ENCODE measurements at places on chromosomes 11 and 22.

GRCh38 chr22:31170971-31171370 lies 11.0 kb downstream of the RNF185 start:
- DNase-seq, result no peak

GRCh38 chr11:83409891-83410290 lies 123.7 kb upstream of the CCDC90B start:
- DNase-seq, result no peak

- DNase-seq, result no peak
Measured at GRCh38 chr22:41638748-41639147, 17.7 kb downstream of the XRCC6 start.

- DNase-seq, result no peak
Measured at GRCh38 chr22:32829451-32829851, 27.9 kb downstream of the TIMP3 start.

DNA sequence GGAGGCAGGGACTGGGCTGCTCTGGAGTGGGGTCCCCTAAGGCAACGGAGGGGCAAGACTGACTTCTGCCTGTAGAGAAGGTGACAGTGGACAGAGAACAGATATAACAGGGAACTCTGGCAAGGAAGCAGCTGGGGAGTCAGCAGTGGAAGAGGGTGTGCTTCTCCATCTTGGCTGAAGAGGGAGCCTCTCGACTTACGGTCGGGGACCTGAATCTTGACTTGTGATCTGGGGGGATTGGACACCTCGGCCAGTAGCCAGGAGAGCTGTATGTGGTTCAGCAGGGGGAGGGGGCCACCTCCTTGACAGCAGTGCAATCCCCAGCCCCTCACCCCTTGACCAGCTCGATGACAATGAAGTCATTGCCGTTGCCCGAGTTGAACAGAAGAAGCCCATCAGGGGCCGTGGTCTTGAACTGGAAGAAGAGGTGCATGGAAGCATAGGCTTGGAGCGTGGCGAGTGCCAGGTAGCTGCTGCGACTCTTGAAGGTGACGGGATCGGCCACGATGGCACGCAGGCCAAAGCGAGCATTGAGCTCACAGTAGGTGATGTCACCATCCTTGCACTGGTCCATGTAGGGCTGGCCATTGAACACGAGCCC lies 60.0 kb downstream of the SLC22A12 start:
- DNase-seq, result no peak

DNA sequence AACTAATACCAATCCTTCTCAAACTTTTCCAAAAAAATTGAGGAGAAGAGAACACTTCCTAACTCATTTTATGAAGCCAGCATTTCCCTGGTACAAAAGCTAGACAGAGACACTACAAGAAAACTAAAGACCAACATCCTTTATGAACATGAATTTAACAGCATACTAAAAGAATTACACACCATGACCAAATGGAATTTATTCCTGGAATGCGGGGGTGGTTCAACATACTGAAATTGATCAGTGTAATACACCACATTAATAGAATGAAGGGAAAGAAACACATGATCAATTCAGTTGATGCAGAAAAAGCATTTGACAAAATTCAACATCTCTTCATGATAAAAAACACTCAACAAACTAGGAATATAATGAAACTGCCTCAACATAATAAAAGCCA lies 148.1 kb downstream of the WNT7B start:
- DNase-seq, result no peak

DNA sequence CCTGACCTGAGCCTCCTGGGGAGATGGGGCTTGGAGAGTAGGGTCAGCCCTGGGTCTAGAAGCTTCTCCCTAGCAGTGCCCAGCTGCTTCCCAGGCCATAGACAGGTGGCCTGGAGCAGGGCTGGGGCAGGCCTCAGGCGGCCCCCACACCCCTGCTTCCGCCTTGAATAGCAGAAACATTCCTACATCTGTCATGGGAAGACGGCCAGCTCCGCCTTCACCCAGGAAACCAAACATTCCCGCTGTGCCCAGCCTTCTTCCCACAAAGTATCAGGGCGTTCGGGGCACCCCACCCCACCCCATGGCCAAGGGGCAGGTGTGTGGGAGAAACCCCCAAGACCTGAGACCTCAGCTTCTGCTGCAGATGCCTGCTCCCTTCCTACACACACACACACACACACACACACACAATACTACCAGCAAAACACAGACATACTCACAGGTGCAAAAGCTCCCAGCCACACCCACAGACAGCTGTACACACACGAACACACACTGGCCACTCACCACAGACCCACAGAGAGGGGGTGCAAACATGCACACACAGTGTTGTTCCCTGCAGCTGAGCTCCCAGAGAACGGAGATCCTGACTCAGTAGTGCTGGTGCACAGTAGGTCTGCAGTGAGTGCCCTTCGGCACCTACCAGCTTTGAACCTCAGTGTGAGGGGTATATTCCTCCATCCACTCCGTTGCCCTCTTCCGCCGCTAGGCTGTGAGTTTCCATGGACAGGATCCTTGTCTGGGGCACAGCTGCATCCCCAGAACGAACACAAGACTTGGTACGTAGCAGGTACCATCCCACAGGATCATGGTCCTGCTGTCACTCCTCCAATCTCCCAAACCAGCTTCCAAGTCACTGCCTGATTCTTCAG lies 37.4 kb downstream of the PDGFB start:
- DNase-seq, result no peak

DNA sequence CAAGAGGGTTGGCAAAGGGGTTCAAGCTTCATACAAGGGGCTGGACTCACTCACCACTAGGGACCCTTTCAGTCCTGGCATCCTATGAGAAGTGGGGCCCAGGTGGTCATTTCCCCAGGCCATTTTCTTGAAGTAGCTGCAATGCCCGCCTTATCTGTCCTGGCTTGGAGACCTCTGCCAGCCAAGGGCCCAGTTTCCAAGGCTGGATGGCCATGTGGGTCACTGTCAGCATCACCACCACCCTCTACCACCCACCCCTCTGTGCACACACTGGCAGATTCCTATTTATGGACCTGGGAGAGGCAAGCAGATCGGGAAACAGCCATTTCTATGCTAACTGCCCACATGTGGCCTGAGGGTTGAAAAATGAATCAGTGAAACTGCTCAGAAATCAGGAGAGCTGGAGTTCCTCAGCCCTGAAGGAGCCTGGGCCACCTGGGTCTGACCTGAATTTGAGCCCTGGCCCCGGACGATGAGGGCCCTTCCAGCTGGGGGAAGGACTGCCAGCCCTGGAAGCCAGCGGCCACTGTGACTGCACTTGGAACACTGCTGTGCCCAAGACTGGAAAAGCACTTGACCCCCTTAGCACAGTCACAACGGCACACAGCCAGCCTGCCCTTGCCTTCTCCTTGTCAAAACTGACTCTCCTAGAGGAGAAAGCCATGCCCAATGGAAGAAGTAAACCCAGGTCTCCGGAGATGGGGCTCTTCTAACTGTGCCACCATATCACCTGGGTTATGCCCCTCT lies 442.2 kb downstream of the BUD13 start:
- DNase-seq, result no peak

GRCh38 chr11:2273311-2273710 lies 2.9 kb upstream of the ASCL2 start:
- no peak for DNase-seq

GRCh38 chr11:3138178-3139085 lies 26.7 kb downstream of the OSBPL5 start:
- DNase-seq, result no peak

DNA sequence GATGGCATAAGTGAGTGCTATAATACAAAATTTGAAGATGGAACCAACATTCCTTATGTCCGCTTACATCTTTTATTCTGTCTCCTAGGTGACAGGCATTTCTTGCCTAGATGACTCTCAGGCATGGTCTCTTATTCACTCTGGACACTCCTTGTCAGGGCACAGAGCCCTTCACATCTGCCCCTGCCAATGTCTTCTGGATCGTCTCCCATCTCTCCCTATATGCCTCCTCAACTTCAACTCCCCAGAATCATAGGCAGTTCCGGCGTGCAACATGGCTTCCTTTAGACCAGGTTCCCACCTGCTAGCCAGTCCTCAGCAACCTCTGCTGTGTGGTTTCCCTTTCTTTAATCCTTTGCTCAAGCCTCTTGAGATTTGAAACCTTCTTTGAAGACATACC lies 300.9 kb downstream of the TENM4 start:
- no peak for DNase-seq

- DNase-seq, result no peak
Measured at GRCh38 chr22:48267681-48268080, 1505.2 kb downstream of the TBC1D22A start.
